ENCODE measurements at places on chromosomes 12 and 14.

- no peak for DNase-seq
Observed at GRCh38 chr12:43120150-43120549, 431.9 kb downstream of the ADAMTS20 start.

- peak; percentile 35 for DNase-seq
Observed at GRCh38 chr12:95117178-95117599, 43.8 kb upstream of the NR2C1 start.

GRCh38 chr12:87883806-87884205 is 145.4 kb downstream of the C12orf50 start:
- DNase-seq: no peak

- DNase-seq: no peak
Observed at GRCh38 chr14:57058319-57058718, 210.4 kb downstream of the EXOC5 start.

GRCh38 chr14:81416981-81417380 is 16.9 kb upstream of the STON2 start:
- no peak for DNase-seq

Data from stimulated activated CD4-positive, alpha-beta T cell treated with anti-CD3 and anti-CD28 coated beads, Interleukin-12 subunit alpha, Interleukin-12 subunit beta, amount 100 ng/mL, for 24 hours (primary cell).